ENCODE measurements at places on chromosomes 5 and 9. TPM values are rescaled to one million over a fixed set of nuclear protein-coding genes. Genes with fewer than 3 reads are reported as not detected.

GRCh38 chr5:2272755-2273154 lies 390.0 kb upstream of the IRX4 start:
- no peaks in the 10 kb centered on the region for H3K4me1 ChIP-seq
- no peak overlapping the region for H3K27ac ChIP-seq
- no peaks in the 10 kb centered on the region for H3K36me3 ChIP-seq
- DNase-seq, result no peak
- H3K4me3 ChIP-seq, result no peak overlapping the region

DNA sequence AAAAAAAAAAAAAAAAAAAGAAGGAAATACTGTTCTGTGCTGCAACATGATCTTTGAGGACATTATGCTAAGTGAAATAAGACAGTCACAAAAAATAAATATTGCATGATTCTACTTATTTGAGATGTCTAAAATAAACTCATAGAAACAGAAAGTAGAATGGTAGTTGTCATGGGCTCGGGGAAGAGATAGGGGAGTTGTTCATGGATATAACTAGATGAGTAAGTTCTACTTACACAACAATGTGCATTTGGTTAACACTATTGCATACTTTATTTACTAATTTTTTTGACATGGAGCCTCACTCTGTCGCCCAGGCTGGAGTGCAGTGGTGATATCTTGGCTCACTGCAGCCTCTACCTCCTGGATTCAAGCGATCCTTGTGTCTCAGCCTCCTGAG lies 15.2 kb downstream of the MAML1 start:
- no peak overlapping the region for H3K27ac ChIP-seq
- DNase-seq, result no peak
- no peak overlapping the region for H3K4me3 ChIP-seq
- no peaks in the 10 kb centered on the region for H3K27me3 ChIP-seq
- peaks cover 60% of the 10 kb centered on the region for H3K36me3 ChIP-seq
- H3K4me1 ChIP-seq, result no peaks in the 10 kb centered on the region

DNA sequence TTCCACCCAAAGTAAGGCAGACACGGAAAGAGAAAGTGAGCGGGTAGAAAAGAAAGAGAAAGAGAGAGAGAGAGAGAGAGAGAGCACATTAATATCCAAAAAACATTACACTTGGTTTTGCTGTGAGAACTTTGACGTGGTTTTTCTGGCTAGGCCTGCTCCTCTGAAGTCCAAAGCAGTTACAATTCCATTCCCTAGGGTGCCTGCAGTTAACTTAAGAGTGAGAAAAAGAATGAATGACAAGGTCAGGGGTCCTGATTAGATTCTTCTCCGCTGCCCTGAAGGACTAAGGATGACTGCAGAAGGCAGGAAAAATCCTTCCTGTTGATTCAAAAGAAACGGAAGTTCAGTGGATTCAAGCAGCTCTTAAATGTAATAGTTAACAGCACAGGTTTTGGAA lies 589.8 kb downstream of the PRELID2 start:
- H3K27me3 ChIP-seq, result no peaks in the 10 kb centered on the region
- peak; percentile 59 for DNase-seq
- no peak overlapping the region for H3K4me3 ChIP-seq
- peaks cover 45% of the 10 kb centered on the region for H3K4me1 ChIP-seq

DNA sequence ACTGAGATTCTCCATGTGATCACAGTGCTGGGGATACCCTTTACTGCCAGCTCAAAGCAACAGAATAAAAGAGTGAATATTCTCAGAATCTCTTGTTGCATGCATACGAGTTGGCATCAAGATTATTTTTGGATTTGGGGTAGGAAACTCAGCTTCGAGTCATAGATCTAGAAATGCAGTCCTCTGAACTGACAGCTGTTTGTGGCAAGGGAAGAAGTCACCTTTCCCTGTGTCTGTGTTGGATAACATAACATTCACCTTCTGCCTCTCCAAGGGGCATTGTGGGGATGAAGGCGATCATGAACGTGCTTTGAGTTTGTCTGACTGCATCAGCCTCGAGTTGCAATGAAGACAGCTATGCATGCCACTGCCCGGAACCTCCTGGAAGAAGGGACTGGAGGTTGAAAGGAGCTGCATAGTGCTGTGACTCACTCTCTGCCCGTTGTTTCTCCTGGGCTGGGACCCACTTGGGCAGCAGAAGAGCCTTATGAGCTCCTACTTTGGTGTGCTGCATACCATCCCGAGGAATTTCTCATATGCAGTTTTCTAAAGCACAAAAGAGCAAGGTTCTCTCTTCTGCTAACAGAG lies 231.7 kb downstream of the ARHGAP26 start:
- DNase-seq, result peak; percentile 85
- peak overlapping the region; percentile 75 for H3K27ac ChIP-seq

DNA sequence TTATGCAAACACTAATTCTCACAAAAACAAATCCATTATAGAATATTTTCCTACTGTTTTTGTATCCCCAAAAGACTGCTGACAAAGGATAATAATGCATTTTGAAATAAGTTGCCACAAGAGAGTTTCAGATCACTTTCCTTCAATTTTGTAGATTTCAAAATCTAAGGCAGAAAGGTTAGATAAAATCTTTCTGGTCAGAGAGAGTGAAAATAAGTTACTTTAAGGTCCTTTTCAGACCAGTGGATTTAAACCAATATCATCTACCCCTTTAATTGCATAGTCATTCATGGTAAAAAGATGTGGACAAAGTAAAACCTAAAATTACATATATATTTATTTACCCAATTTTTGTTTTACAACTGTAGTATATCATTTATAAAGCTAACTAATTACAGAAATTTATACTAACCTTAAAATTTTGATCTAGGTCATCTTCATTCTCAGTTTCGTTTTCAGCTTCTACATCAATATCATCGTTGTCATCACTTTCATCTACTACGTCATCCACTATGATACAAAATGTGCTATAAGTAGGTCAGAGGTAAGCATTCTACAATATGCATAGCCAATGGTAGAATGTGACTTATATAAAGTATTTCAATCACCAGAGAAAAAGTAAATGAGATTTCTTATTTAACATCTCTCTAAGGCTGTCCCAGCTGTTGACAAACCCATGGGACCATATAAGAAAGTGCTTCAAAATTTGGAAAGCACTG lies 95.7 kb downstream of the AGTPBP1 start:
- DNase-seq, result no peak
- no peaks in the 10 kb centered on the region for H3K4me1 ChIP-seq
- no peak overlapping the region for H3K27ac ChIP-seq
- no peaks in the 10 kb centered on the region for H3K27me3 ChIP-seq
- H3K36me3 ChIP-seq, result no peaks in the 10 kb centered on the region

DNA sequence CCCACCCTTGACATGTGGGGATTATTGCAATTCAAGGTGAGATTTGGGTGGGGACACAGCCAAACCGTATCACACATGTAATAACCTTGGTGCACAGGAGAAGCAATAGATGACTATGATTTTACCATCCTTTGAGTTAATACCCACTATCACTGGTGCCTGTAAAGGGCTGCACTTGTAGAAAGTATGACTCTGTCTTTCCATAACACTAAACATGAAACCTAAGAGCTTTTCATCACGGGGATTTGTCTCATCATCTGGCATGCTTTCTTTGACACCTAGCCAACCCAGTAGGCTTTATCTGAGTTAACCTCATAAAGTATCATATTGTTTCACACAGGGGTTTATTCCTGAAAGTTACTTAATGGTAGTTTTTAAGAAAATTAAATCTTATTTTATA lies 188.9 kb upstream of the TNC start:
- no peak overlapping the region for H3K27ac ChIP-seq
- DNase-seq, result no peak
- H3K4me3 ChIP-seq, result no peak overlapping the region
- H3K4me1 ChIP-seq, result no peaks in the 10 kb centered on the region
- H3K36me3 ChIP-seq, result no peaks in the 10 kb centered on the region
- H3K27me3 ChIP-seq, result no peaks in the 10 kb centered on the region

DNA sequence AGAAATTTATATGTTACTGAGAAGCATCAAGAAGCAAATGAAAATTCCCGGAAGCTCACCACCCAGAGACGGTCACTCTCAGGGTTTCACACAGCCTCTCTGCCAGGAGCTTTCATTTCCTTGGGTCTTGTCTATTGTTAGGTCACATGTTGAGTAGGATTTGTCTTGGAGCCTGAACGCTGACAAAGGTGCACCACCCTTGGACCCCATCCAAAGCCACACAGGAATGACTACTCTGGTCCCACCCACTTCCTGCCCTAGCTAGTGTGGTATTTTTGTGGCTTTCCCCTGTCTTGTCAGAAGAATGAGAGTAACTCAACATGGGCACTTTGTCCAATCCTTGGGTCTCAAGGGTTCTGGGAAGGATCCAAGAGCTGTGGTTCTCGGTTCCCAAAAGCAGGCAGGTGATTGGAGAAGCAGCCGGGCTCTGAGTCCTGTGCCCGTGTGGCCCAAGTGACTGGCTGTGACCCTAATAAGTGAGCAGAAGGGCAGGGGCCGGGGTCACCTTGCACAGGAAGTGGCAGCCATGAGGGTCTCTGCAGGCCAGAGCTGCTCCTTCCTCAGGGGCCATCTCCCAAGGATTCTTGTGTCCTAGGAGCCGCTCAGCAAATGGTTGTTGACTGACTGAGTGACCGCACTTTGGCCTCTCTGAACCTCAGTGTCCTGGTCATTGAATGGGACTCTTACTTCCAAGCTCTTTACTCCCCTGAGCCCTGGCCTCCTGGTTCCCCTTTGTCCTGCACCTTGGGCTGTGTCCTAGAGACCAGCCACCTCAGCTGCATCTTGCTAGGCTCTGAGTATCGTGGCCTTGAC lies 6.9 kb downstream of the FGD3 start:
- H3K4me1 ChIP-seq, result peaks cover 9% of the 10 kb centered on the region
- no peaks in the 10 kb centered on the region for H3K27me3 ChIP-seq
- H3K36me3 ChIP-seq, result no peaks in the 10 kb centered on the region
- DNase-seq, result no peak

DNA sequence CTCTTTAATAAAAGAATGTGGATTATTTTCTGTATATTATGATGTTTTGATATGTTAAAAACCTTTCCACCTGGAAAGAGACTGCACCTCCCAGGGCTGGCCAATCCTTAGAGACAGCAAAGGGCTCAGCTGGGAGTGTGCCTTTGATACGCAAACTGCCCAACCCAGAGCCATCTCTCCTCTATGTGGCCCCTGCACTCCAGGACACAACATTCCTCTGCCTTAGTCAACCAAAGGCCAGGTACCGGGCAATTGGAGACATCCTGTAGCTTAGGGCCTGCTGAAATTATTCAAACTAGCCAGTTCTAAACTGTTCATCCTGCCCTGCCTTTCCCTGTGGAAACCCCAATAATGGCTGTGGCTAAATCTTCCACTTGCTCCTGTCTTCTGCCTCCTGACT lies 5.0 kb upstream of the HSPB3 start:
- H3K4me1 ChIP-seq, result peaks cover 13% of the 10 kb centered on the region
- H3K4me3 ChIP-seq, result no peak overlapping the region
- H3K27me3 ChIP-seq, result no peaks in the 10 kb centered on the region
- DNase-seq, result no peak
- H3K27ac ChIP-seq, result no peak overlapping the region

DNA sequence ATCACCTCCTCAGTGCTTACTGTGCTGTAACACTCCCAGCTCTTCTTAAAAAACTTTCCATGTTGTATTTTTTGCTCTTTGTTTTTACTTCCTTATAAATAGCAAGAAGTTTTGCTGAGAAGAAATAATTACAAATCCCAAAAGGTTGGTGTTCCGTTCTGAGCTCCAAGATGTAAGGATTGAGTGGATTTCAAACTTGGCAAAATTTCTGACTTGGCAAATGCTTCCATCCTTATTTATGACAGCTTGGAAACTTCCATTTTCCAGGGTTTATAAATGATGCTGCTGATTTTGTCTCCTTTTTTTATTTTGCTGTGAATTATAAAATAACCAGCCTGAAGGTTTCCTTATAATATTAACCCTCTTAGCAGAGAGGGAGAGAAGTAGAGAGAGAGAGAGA lies 151.9 kb downstream of the NTRK2 start:
- no peak overlapping the region for H3K27ac ChIP-seq
- H3K27me3 ChIP-seq, result no peaks in the 10 kb centered on the region
- no peak for DNase-seq
- no peaks in the 10 kb centered on the region for H3K4me1 ChIP-seq

GRCh38 chr5:84382363-84383295 lies 2.1 kb downstream of the EDIL3 start:
- H3K4me1 ChIP-seq, result peaks cover 22% of the 10 kb centered on the region
- no peaks in the 10 kb centered on the region for H3K27me3 ChIP-seq
- peaks cover 17% of the 10 kb centered on the region for H3K36me3 ChIP-seq
- peak overlapping the region; percentile 88 for H3K27ac ChIP-seq
- peak overlapping the region; percentile 87 for H3K4me3 ChIP-seq
- peak; percentile 81 for DNase-seq

DNA sequence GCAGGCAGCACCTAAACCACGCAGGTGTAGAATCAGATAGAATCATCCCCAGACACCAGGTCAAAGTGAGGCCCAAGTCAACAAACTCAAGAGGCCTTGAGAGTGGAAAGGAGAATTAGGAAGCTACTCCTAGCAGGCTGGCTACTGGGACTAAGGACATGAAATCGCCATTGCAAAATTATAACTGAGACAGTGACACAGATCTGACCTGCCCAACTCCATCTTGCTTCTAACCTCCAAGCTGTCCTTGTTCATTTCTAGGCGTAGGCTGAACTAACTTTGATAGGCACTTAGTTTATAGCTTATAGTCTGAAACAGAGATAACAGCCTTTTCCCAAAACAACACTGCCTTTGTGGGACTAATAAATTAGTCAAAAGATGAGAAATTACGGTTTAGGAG lies 52.8 kb downstream of the ACTL7B start:
- H3K27me3 ChIP-seq, result no peaks in the 10 kb centered on the region
- DNase-seq, result no peak
- H3K27ac ChIP-seq, result no peak overlapping the region
- no peak overlapping the region for H3K4me3 ChIP-seq

DNA sequence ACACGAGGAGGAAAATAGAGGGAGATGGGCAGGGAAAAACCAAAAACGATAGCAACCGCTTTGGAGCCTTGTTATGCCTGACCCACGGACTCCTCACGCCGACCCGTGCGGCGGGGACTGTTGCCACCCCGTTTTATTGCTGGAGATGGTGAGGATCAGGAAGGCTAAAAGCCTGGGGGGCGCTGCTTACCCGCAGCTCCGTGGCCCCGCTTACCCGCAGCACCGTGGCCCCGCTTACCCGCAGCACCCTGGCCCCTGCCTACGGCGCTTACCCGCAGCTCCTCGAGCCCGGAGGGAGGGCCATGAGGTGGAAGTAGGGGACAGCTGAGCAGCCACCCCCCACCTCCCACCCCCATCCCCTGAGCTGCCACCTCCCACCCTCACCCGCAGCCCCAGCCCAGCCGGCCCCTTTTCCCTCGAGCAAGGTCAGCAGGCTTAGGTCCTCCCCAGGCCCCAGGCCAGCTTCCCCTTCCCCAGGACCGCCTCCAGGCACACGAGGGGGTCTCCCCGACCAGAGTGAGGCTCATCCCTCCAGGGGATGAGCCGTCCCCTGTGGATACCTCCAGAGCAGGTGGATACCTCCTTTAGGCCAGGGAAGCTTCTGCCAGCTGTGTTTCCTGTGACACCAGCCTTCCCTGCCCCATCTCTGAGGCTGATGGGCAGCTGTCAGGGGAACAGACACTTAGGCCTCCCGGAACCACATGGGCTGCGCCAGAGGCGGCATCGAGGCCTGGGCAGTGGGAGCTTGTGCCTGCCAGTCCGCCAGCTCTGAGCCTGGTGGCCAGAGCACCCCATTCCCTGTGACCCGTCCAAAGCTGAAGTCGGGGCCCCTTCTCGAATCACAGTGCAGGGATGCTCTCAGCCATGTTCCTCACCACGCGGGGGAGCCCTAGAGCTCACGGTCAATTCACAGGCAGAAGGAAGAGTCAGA lies 92.3 kb downstream of the LMX1B start:
- no peak overlapping the region for H3K27ac ChIP-seq
- 0 out of 2 replicates have a peak, but pooled peaks cover 5% of the 10 kb centered on the region for H3K4me1 ChIP-seq
- no peak overlapping the region for H3K4me3 ChIP-seq

- no peak overlapping the region for H3K27ac ChIP-seq
- H3K4me1 ChIP-seq, result no peaks in the 10 kb centered on the region
- DNase-seq, result no peak
- no peaks in the 10 kb centered on the region for H3K36me3 ChIP-seq
- no peak overlapping the region for H3K4me3 ChIP-seq
Observed at GRCh38 chr5:94329115-94329514, 289.3 kb downstream of the KIAA0825 start.

NUTM2F gene
- not detected for total RNA-seq
